ENCODE measurements at places on chromosomes 12 and 14.
A peak's percentile ranks its signal among the peaks of the same experiment; 100 is the strongest.

DNA sequence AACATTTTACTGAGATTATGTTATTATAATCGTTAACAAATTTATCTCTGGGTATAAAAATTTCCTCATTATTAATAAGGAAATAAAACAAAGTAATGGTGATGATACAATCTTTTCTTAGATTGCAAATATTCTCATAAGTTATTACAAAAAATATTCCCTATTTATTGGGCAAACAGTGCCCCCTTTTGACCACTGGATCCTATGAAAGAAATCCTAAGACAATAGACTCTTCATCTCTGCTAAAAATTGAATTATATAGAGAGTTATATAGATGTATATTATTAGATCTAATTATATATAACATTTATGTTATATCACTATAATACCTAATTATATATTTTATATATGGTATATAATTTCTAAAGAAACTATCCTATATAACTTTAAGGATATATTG lies 94.2 kb upstream of the FGD4 start:
- peak; percentile 63 for DNase-seq

DNA sequence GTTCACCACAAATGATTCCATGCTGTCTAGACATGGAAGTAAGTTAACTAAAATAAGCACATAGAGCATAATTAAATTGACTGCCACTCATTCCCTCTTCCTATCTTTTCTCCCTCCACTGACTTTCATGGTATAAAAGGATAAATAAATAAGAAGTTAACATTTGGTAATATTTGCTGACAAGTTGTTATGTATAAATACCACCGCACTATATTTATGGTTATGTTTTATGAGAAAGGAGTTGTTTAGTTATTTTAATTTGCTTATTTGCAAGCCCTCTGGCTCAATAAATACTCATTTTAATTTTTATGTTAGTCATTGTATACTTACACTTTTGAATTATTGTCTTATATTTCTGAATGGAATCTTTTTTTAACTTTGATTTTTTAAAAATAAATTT lies 113.5 kb downstream of the MIPOL1 start:
- no peak for DNase-seq

- no peak for DNase-seq
Measured at GRCh38 chr12:47107926-47108325, 28.2 kb upstream of the AMIGO2 start.

GRCh38 chr14:55718551-55718950 lies 138.5 kb downstream of the KTN1 start:
- no peak for DNase-seq

GRCh38 chr12:47337581-47337980 lies 257.8 kb upstream of the AMIGO2 start:
- DNase-seq, result no peak

DNA sequence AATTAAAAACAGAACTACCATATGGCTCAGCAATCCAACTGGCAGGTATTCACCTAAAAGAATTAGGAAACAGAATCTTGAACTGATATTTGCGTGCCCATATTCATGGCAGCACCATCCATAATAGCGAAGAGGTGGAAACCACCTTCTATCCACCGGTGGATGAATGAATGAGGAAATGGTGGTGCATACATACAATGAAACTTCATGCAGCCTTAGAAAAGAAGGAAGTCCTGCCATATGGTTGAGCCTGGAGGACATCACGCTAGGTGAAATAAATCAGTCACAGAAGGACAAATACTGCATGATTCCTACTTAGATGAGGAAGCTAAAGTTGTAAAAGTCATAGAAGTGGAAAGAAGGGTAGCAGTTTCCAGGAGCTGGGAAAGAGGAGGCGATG lies 6.6 kb downstream of the TCL1A start:
- no peak for DNase-seq

DNA sequence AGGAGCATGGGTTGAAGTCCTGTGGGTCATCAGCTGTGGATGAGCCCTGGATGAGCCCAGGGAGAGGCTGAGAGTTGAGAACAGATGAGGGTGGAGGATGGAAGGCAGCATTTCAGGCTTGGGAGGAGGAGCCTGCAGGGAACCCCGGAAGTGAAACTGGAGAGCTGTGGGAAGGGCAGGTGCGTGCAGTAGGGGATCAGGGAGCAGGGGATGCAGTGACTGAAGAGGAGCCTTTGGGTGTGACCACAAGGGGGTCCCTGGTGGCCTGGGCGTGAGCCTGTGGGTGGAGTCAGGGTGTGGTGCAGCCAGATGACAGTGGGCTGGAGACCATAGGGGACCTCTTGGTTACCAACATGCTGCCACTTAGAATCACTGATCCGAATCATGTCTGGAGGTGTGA lies 115.5 kb downstream of the PAPOLA start:
- DNase-seq, result no peak

- no peak for DNase-seq
Measured at GRCh38 chr12:113077859-113078255, 21.3 kb downstream of the DTX1 start.

- DNase-seq, result no peak
Measured at GRCh38 chr12:13744561-13744960, 236.8 kb downstream of the GRIN2B start.

DNA sequence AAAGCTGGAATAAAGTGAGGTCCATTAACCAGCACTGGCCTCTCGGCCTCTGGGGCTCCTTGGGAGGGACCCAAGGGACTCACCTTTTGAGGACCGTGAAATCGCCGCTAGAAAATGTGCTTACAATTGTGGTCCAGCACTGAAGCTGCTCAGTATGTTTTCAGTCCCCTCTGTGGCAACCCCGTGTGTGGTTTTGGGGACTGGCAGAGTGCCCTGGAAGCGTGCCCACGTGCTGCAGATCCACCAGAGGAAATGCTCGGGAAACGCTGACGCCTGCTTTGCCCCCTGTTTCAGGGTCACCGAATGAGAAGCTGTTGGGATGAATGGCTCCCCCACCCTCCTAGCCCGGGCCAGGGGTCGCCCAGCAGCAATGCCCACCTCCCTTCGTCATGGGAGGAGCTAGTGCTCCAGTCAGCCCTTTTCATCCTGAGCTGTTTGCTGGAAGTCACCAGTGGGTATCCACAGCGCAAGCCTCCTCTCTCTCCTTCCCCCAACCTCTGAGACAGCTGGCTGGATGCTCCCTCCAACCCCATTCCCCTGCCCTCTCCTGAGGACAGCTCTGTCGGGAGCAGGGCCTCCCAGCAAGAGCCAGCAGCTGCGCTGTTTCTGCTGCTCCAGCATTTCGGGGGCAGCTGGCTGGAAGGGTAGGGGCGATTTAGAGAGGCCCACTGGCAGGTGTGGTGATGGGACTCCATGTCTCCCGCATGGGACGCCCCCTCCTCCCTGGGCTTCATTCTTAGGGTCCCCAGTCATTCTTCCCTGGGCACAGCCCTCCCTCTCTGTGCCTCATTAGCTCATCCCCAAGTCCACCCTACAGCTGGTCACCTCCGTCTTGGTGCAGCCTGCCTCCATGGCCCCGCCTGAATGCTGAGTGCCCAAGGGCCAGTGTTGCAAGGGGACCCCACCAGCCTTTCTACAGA lies 33.2 kb upstream of the PPP1R13B start:
- DNase-seq, result no peak

DNA sequence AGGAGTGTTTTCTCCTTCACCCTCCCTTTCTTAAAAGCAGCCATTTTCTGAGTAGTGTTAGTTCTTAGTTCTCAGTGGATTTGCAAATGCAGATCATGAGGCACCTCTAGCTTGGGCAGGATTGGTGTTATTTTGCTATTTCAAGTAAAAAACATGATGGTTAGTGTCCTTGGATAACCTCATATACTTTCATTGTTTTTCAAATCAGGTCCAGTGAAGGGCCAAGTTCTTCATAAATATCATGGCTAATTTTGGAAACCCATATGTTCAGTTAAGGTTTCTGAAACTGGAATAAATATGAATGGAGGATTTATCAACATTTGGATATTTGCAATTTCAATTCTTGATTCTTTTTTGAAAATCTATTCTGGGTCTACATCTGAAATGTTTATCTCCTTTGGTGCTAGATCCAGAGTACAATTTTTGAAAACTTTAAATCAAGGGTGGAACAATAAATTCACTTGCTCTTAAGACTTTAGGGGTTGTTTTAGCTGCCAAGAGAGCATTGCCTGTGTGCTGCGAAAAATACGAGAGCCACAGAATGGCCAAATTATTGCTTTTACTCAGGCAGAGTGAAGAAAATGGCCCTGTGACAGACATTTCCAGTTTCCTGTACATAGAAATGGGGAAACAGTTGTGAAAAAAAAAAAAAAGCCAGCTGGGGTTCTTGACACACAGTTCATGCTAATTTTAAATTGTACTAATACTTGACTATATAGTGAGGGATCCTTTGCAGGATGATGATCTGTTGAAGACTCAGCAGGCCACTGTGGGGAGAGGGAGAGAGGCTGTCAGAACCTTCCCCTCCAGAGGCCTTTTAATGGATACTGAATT lies 104.6 kb downstream of the BICD1 start:
- no peak for DNase-seq

Data from NB4 (cell line).